DMS153 (cell line): ENCODE measurements at places on chromosomes 4 and X.
A peak's percentile ranks its signal among the peaks of the same experiment; 100 is the strongest.

- no peak for DNase-seq
Measured at GRCh38 chr4:110059556-110060191, 138.7 kb downstream of the ELOVL6 start.

DNA sequence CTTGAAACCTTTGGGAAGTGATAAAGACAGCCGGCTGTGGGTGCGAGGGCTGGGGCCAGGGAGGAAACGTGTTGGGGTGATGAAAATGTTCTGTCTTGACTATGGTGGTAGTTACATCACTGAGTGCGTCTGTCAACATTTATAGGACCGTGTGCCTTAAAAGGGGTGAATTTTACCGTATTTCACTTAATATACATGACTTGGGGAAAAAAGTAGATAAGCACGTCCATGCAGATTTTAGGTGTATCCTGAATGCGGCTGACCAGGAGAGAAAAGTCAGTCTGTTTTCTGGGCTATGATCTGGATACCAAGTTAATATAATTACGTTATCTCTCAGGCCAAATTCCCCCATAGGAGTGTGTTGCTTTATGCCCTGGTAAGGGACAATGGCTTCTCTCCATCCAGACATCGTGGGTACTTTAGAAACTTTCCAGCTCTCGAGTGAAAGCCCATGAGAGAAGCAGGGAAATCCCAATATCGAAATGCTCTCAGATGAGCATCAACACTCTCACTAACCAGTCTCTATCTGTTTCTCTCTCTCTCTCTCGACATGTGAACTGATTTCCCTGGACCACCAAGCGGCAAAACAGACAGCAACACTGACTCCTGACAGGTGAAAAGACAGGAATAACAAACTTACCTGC is 71.5 kb downstream of the IRF2 start:
- DNase-seq: no peak

DNA sequence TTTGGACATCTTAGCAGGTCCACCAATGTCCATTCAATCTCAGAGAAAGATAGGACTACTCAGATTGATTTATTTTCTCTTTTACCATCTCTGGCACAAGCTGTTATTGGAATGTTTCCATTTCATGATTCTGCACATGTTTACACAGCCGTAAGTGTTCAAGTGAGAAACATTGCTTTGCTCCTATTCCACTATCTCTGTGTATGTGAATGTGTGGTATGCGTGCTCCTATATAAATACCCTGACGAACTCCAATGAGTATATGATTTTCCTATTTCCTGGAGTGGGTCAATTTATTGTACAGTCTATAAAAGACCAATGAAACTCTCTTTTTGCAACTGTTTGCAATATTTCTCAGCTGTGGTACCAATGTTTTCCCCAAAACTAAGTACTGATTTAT is 221.0 kb upstream of the GALNT7 start:
- DNase-seq: no peak

- peak; percentile 30 for DNase-seq
Measured at GRCh38 chr4:89158884-89159503, 47.7 kb downstream of the TIGD2 start.

- no peak for DNase-seq
Measured at GRCh38 chr4:126338548-126338947, 1023.8 kb downstream of the FAT4 start.

DNA sequence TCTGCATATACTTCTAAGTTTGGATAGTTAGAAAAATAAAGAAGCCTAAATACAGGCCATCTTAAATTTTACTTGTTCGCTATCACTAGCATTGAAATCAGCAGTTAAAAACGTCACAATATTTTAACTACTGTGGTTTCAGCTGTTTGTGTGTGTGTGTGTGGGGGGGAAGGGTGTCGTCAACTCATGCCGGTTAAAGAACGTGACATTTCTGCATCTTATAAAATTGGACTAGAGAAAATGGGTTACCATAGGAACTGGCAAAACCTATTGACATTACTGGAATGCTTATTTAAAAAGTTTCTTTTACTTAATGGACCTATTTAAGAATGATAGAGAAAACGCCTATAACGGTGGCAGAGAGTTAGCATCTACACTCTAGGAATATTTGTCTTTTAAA is 1.2 kb upstream of the CNKSR2 start:
- no peak for DNase-seq

GRCh38 chrX:42996861-42997260 is 218.9 kb upstream of the PPP1R2C start:
- DNase-seq: no peak

DNA sequence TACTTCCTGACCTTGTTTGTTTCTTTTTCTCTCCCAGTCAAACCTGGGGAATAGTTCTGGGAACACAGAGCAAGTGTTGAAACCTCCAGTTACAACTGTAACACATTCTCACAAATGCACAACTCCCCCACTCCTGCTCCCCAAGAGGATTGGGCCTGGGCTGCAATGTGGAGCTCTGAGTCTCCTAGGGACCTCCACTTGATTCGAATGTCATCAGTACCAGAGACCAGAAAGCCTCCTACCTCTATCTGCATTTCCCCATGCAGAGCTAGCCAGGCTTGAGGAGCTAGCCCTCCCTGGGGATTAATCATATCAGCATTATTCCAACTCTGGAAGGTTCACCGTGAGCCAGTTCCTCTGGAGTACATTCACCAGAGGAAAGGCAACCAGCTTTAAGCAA is 41.7 kb upstream of the CITED1 start:
- DNase-seq: no peak

DNA sequence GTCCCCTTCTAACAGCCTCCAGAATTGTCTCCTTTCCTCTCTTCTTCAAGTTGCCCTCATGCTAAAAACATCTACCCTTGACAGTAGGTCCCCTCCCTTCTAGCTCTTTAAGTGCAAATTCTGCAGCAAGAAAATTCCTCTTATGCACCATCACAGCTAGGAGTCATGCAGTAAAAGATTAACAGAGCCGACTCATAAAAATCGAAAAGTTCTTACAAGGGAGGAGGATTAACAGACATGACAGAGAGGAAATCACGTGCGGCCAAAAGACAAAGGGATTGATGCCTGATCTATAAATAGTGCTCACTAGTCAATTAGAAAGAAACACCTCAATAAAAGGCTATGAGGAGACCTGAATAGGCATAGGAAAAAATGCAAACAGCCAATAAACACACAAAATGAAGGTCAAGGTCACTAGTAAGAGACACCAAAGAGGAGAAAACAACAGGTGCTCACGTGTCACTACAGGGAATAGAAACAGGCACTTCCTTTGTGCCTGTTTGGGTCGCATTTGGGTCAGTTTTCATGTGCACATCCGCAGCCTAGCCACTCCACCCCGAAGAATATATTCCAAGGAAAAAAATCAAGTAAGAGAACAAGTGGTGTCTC is 3.4 kb downstream of the RNF212 start:
- no peak for DNase-seq

GRCh38 chr4:176794151-176794550 is 1.4 kb upstream of the VEGFC start:
- no peak for DNase-seq

DNA sequence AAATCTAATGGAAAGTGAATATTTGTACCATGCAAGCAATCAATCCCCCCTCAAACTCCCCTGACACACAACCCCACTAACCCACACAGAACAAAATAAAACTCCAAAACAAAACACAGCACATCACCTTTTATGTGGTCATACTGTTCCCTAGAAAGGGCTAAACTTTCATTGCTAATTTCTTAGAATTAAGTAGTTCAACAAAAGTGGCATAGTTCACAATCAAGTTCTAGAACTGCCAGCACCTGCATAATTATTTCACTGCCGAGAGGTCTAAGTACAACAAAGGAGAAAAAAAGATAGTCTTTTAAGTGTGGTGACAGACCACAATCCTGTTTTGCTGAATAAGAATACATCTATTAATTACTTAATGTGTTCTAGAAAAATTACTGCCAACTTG is 58.8 kb downstream of the AMMECR1 start:
- no peak for DNase-seq

GRCh38 chrX:27591938-27592337 is 1.8 kb downstream of the DCAF8L2 start:
- DNase-seq: no peak

GRCh38 chr4:117084866-117085701 is at the start of gene TRAM1L1:
TRAM1L1 (minus strand) TSS chr4:117085576; CDS start chr4:117085393, 183 bp downstream.
- DNase-seq: peak; percentile 52

GRCh38 chr4:37058826-37059225 is 185.7 kb upstream of the NWD2 start:
- no peak for DNase-seq

GRCh38 chr4:122012735-122013134 is 60.9 kb upstream of the TRPC3 start:
- DNase-seq: no peak

DNA sequence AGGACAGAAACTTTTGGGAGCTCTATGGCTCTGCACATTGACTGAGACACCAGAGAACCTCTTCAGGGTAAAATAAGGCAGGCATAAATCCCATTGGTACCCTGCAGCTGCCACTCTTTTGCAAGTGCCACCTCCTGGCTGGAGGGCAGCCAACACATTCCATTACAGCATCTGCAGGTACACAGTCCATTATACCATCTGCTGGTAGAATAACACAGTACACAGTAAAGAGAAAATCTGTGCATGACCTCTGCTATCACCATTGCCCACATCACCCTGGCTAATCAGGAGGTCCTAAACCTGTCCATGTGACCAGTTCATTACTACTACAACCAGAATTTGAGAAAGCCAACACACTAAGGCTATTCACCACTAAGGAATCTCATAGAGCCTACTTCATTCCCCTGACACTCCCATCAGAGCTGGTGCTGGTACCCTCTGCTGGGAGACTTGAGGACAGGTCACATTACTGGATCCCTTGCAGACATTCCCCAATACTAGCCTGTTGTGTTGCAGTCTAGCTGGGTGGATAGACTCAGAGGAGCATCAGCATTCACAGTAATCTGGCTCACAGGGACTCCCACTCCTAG is 176.2 kb upstream of the TACR3 start:
- DNase-seq: no peak

DNA sequence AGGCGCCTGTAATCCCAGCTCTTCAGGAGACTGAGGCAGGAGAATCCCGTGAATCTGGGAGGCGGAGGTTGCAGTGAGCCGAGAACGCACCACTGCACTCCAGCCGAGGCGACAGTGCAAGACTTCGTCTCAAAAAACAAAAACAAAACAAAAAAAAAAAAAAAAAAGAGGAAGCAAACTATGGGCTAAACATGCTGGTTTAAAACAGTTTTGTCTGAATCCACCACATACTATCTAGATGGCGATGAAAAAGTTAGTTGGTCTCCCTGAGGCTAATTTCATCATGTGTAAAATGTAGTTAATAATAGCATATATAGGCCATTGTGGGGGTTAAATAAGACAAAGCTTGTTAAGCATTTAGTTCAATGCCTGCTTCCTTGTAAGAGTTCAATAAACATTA is 451.1 kb downstream of the RPA4 start:
- DNase-seq: no peak

GRCh38 chr4:113759696-113760093 is 1.8 kb downstream of the CAMK2D start:
- DNase-seq: no peak

GRCh38 chr4:83043801-83044407 is 8.9 kb downstream of the COPS4 start:
- no peak for DNase-seq

GRCh38 chr4:85555206-85555605 is 80.3 kb downstream of the ARHGAP24 start:
- no peak for DNase-seq

DNA sequence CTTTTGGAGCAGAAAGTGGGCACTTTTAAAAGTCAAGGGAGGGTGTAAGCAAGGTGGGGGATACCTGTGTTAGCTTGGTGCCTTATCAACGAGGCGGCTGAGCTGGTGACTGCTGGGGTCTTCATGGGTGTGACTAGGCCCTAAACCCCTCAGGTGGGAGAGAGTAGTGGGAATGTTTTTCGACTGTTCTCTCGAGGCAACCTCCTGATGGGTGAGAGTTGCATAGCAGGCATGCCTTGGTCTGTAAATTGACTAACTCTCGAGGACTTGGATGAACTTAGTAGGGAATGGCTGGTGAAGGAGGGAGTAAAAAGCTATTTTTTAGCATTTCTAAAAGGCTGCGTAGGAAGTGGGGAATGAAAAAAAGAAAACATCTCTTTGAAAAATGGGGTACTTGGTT is 80.0 kb downstream of the ARHGAP10 start:
- DNase-seq: no peak

DNA sequence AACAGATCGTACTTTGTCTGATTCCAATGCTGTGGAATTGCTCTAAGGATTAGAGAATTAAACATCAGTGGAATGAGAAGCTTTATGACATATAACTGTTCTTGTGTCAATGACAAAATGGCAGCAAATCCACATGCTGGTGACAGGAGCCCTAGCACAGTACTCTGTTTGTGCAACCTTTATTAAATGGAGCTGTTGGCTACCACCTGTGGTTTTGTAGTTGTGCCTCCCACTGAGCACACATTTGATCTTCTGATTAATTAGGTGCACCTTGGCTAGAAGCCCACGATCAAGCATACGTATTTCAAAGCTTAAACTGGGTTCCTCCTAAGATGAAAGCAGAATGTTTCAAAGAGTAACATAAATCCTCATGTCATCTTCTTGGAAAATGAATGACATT is 394.0 kb upstream of the IGFBP7 start:
- peak; percentile 55 for DNase-seq

- no peak for DNase-seq
Measured at GRCh38 chr4:48173056-48173991, 39.3 kb upstream of the TXK start.

DNA sequence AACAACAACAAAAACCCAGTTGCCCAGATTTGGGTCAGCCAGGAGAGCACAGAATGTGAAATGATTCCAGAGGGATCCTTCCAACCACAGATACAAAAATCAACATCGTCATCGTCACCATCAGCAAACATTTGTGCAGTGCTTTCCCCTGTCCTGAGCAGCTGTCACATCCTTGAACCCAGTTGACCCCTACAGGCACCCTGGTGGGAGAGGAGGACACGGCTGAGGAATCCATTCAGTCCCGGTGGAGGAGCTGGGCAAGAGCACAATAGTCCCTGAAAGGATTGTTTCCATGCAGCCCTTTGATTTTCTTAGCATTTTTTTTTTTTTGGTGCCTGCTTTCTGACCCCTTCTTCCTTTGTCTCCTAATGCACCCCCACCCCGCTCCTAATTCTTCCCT is 37.1 kb upstream of the STX18 start:
- DNase-seq: no peak

- DNase-seq: no peak
Measured at GRCh38 chr4:11669156-11669555, 240.5 kb upstream of the HS3ST1 start.

- DNase-seq: no peak
Measured at GRCh38 chrX:73850124-73851013, 287.4 kb downstream of the CHIC1 start.

- DNase-seq: no peak
Measured at GRCh38 chr4:6767748-6768538, 14.6 kb upstream of the KIAA0232 start.
